ENCODE measurements at places on chromosomes 6 and 20. TPM values are rescaled to one million over a fixed set of nuclear protein-coding genes. Genes with fewer than 3 reads are reported as not detected.

DNA sequence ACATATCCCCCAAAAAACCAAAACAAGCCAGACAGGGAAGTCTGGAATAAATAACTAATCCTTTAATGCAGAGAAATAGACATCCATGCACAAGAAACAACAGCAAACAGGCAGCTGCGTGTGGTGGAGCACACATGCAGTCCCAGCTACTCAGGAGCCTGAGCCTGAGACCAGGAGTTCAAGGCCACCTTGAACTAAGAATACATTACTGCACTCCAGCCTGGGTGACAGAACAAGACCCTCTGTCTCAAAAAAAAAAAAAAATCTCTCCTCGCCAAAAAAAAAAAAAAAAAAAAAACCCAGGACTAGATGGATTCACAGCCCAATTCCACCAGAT is 48.2 kb upstream of the SRSF6 start:
- DNase-seq, result no peak

- no peak for DNase-seq
These were observed 49.8 kb downstream of the BCKDHB start for GRCh38 chr6:80156221-80156620.

DNA sequence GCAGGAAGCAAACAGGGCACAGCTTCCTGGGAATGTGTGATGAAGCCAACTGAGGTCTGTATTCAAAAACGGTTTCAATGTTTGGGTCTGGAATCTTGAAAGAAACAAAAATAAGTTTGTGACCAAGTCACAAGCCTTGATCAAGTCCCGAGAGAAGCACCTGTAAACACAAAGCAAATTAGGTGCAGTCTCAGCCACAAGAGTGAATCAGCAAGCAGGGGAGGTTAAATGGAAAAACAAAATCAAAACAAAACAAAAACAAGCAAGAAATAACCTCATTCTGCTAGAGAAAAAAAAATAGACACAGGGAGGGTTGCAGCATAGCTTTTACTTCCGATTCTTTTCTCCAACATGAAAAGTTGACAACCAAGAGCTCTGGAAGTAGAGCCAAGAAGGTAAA is 201.7 kb downstream of the CLIC5 start:
- DNase-seq, result no peak

- peak; percentile 79 for DNase-seq
These were observed 31.8 kb upstream of the GMPR start for GRCh38 chr6:16206595-16207037.

PGBD1 gene
- 3.0 TPM for total RNA-seq

- DNase-seq, result no peak
These were observed 58.0 kb upstream of the TMEM200A start for GRCh38 chr6:130307752-130308361.

SEMG2 gene
- total RNA-seq, result 0.16 TPM

DNA sequence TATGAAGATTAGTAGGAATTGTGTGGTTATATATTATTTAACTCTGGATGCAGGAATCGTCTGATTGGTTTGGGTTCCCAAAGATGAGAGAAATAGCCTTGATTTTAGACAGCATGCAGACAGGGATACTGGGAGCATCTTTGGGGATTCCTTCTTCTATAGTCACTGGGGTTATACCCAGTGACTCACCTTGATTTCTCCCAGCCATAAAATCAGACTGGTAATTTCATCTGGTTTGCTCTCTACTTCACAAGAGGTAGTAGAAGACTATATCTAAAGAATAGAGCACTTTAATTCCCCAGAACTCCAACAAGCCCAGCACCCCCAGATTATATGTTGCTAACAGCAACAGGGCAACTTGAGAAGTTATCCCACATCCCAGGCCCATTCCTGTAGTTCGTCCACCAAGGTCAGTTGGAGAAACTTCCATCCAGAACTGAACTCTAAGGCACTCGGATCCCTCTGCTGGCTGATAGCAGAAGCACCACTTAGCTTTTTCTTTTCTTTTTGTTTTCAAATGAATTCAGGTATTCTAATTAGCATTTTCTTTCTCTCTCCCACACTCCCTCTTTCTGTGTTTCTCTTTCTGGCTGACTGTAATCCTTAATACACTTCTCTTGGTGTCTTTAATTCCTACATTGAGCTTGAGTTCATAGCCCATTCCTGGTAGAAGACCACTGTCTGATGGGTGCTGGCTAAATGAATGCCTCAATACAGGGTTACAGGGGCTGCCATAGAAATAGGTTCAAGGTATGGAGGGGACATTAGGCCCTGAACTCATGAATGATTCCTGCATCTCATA is 20.4 kb upstream of the EFHC1 start:
- peak; percentile 55 for DNase-seq

FAM162B gene
- total RNA-seq, result 4.3 TPM

DNA sequence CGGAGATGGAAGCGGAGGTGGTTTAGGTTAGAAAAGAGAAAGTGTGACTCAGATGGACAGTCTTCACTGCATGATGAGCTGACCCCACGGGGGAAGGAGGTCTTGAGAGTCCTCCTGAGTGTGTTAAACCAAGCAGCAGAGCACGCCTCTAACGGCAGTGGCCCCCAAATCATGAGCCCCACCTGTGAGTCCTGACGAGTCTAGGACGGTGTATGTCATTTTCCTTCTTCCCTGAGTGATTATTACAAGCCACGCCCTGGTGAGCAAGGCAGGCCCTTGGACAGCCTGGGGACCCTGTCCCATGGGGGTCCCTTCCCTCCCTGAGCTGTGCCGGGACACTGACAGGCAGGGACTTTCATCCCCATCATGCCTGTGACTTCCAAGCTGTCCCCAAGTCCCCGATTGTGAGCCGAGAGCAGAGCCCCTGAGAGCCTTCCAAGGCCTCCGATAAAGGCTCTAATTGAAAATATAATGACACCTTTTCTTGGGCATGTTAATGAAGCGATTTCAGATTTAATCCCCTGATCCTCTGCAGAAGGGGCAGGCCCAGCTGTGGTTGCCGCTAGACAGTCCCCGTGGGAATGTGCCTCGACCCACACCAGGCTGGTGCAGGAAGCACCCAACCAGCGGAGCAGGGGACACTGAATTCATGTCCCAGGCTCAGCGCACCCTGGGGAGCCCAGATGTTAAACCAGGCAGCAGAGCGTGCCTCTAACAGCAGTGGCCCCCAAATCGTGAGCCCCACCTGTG is 320.1 kb downstream of the TAF4 start:
- no peak for DNase-seq

HAO1 gene
- total RNA-seq, result not detected

PRRT1 gene
- 2.4 TPM for total RNA-seq

GRCh38 chr6:24405262-24405661 is 2.5 kb downstream of the MRS2 start:
- no peak for DNase-seq

GRCh38 chr6:166393535-166393823 is 10.7 kb upstream of the MPC1 start:
- no peak for DNase-seq

ARMC2 gene
- 12.7 TPM for total RNA-seq

- DNase-seq, result no peak
These were observed 70.2 kb upstream of the SLC22A1 start for GRCh38 chr6:160051390-160051789.

DNA sequence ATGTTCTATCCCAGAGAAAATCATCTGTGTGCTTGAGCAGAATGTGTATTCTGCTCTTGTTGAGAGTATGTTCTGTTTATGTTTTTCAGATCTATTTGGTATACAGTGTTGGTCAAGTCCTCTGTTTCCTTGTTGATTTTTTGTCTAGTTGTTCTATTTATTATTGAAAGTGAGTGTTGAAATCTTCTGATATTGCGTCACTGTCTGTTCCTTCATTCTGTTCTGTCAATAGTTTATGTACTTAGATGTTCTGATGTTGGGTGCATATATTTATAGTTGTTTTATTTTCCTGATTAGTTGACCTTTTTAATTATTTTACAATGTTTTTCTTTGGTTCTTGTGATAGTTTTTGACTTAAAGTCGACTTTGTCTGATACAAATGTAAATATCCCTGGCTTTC is 458.7 kb upstream of the HSF2 start:
- no peak for DNase-seq

DNA sequence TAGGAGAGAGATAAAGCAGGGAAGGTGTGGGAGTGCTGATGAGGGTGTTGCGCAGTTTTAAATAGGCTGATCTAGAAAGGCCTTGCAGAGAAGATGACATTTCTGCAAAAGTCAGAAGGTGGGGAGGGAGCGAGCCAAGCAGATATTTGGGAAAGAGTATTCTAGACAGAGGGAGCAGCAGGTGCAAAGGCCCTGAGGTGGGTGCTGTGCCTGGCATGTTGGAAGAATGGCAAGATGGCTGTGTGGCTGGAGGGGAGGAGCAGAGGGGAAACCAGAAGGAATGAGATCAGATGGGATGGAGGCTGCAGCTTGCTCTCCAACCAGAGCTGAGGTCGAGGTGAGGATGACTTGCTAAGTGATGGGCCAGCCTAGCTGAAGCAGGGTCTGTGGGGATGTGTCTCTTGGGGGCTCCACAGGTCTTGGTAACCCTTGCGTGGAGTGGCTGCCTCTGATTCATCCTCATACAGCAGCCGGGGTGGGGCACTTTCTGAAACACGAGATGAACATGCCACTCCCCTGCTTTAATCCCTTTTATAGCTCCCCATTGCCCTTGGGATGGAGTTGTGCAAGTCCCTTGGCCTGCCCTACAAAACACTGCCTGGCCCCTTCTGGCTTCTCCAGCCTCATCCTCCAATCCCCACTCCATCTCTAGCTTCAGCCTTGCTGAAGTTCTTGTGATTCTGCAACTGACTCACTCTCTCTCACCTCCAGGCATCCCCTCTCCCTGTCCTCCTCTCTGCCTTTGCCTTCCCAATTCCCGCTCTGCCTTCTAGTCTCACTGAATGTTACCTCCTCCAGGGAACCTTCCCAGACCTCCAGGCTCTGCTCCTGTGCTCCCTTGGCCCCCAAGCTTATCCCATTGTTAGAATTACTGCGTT is 94.1 kb downstream of the CDH22 start:
- DNase-seq, result no peak

DDX43 gene
- total RNA-seq, result 1.4 TPM

JAG1 gene
- 132 TPM for total RNA-seq

GRCh38 chr6:54913211-54913610 is 66.6 kb downstream of the FAM83B start:
- no peak for DNase-seq

ZNF831 gene
- 1.9 TPM for total RNA-seq

MYMX gene
- 1.1 TPM for total RNA-seq

GRCh38 chr6:66838764-66839163 is 1131.7 kb upstream of the EYS start:
- DNase-seq, result no peak

DNA sequence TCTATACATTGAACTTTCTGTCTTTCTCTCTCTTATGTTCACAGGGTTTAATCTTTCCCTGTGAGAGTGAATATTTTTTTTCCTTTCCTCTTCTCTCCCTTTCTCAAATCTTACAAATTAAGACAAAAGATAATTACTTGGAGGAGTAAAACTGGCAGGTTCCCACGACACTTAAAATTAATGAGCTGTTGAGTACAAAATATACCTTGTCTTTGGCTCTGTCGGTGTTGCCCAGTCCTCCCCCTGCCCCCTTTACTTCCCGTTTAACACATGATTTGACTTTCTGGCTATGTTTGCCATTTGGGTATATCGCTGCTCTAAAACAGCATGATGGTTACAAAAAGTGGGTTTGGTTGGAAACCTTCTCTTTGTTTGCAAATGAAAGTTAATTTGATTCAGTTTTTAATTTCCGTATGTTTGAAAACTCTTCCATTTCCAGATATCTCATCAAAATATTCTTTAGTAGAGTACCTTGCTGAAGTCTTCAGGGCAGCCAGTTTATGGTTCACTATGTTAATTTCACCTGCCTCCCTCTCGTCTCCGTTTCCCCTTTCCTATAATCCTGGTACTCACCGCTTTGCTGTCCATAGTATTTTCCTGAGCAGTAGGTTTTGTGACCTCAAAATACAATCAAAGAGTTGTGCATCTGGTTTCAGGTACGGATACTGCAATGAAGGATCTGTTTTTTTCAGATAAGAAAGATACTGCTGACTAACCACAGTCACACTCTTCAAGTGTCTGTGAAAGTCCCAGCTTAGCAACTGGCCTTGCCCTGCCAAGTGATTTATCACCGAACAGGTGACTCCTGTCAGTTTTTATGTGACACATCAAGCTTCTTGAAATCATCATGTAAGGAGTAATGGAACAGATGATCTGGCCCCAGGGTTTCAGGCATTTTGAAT is 181.2 kb downstream of the DTNBP1 start:
- DNase-seq, result peak; percentile 80

DNA sequence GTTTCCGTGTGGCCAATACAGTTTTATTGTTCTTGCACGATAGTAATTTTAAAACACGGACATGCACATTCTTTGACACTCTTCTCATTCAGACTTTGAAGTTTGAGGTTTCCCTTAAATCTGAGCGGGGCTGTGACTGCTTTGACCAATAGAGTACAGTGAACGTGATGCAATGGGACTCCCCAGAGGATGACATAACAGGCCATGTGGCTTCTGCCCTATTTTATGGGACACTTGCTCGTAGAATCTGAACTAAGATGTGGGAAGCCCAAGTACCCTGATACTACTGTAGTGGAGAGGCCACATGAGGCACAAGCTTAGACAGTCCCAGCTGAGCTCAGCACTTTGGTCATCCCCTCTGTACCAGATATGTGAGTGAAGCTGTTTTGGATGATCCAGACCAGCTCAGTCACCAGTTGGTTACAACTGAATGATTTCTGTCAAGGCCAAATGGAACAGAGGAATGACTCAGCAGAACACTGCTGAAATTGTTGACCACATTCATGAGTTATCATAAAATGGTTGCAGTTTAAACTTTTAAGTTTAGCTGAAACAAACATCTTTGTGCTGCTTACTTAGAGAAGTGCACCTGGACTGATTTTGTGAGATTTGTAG is 279.4 kb downstream of the RFPL4B start:
- no peak for DNase-seq

OR2H1 gene
- not detected for total RNA-seq

DNA sequence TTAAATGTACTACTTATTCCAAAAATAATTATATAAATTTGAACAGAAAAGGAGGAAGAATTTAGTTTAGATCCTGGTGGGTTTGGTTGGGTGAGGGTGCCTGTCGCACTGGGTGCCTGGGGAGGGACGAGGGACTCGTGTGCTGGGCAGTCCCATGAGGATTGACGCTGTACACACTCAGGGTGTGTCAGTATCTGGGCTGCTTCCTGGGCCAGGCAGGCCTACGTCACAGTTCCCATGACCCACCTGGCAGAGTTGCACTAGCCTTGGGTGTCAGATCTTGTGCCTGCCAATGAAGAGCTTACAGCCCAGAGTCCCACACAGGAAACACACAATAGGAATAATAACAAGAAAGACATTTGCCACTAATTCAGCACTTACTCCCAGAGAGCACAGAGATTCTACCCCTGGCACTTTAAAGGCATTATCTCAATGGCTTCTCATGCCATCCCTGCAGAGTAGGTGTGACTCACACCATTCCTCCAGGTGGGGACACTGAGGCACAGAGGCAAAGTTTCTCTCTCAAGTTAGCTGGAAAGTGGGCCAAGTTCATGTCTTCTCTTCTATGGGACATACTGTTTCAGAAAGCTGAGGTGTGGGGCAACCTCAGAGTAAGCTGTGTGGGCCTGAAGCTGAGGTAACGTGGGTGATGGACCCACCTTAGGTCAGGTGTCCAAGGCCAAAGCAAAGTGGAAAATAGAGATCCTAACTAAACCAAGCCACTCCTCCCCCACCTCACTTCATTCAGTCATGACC is 1.3 kb upstream of the SDCBP2 start:
- peak; percentile 22 for DNase-seq

VWA7 gene
- 32.5 TPM for total RNA-seq

All from kidney (tissue), 22 donors.